ENCODE measurements at places on chromosomes 11 and 22.

DNA sequence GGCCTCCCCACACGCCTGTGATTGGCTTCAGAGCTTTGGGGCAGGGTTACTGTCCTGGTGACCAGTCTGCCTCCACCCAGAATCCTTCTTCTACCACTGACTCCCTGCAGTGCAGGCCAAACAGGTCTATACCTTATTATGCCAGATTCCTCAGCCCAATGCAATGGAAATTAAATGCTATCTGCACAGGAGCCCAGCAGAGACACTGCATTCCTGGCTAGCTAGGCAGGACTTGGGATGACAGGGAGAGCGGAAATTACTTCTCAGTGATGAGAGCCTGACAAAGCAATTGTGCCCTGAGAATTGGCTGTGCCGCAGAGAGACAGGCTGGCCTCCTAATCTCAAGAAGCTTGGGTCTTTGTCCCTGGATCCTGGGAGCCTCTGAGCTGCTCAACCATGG lies 143.8 kb upstream of the NCAM1 start:
- DNase-seq: no peak

DNA sequence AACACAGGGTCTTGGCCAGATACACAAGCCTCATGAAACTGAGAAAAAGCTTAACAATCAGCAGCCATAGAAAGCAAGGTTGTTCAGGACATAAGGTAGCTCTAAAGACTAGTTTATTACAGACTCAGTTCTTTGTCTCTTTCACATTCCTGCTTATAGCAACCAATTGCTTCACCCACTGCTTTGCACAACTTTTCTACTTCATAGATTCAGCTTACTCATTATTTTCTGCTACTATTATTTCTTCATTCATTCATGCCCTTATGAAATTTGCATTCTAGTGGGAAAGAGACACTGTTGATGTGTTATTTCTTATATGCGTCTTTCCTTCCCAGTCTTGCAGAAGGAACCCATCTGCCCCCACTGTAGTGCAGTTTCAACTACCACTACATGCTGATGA lies 4.7 kb downstream of the CCDC34 start:
- DNase-seq: no peak

- DNase-seq: no peak
These were observed 1.9 kb upstream of the FKBP2 start for GRCh38 chr11:64238999-64239398.

GRCh38 chr11:62880231-62880802 lies 379 bp upstream of the SLC3A2 start:
- DNase-seq: no peak

GRCh38 chr22:41863472-41863871 lies 30.6 kb downstream of the SREBF2 start:
- no peak for DNase-seq

DNA sequence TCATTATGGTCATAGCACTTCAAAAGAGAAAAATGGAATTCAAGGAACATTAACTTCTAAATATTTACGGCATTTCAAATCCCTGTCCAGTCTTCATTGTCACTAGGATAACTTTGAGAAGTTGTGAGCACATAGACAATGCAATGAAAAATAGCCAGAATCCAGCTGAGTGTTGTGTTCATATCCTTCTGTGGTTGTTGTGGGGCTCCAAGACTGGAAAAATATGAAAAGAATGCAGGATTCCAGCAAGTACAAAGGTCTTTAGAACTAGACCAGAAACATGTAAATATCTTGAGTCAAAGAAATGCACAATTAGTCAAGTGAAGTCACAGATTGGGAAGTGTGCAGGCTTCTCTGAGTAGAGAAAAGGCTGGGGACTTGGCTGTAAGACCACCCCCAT lies 68.7 kb downstream of the WT1 start:
- no peak for DNase-seq

GRCh38 chr22:20904008-20904979 lies 12.9 kb upstream of the CRKL start:
- DNase-seq: no peak

DNA sequence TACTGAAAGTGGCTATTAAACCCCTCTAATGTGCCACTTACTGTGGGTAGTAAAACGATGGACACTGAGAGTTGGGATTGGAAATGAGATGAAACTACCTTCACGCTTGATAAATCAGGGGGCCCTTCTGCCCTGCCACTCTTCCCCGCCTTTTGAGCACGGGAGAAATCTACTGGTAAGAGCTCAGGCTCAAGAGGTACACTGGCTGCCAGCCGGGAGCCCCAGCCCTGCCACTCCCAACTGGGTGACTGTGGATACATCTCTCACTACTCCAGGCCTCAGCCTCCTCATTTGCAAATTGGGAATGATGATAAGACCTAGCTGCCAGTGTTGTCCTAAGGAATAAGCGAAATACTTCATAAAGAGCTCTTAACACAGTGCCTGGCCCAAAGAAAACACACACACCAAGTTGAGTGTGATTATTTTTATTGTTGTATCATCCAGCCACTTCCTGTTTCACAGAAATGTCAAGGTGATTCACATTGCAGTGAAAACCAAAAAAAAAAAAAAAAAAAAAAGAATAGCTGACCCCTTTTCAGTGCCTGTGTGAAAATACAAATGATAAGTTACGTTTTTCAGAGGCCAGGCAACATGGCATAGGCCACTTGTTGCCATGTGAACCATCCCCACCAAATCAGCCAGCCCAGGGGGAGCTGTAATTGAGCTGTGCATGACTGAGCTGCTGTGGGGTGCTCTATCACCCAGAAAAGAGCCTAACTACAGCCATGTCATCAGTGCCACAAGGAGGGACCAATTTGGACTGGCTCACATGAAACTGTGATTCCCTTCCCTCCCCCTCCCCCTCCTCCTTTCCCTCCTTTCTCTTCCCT lies 4.4 kb upstream of the ZNRD2 start:
- DNase-seq: no peak
